Tibial artery (tissue), 4 donors: ENCODE measurements at places on chromosomes 1 and 21.

DNA sequence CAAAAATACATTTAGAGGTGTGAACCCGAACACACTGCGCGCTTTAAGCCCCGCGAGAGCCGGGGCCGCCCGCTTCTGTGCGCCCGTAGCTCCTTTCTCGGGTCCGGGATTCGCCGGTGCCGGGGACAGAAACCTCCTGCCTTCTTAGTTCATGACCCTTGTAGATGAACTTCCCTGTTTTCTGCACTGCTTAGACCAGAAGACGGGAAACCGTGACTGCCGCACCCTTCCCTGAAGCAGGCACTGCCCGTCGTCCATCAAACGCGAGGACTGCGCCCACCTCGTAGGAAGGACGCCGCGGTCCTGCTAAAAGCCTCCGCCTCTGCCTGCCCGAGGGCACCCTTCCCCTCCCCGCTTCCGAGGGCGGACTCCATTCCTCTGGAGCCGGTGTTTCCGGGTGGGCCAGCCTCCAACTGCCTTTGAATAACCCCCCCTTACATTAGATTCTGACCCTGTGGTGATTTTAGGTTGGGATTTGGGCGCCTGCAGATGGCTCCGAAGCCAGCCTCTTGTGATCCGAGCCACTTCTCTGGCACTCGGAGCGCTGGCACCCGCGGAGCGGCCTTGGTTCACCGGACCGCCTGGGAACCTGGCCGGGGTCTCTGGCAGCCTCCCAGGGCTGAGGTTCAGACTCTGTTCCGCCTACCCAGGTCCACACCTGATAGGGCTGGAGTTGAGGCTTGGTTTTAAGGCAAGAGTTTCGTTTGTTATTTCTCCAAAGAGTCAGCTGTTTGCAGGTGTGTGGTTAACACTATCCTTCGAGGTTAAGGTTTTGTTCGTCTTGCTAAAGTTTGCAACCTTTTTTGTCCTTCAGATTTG, 1.2 kb upstream of the PTTG1IP start:
- peak overlapping the region; percentile 97 for H3K27ac ChIP-seq
- H3K4me3 ChIP-seq: peak overlapping the region; percentile 93
- no peaks in the 10 kb centered on the region for H3K36me3 ChIP-seq
- H3K27me3 ChIP-seq: no peaks in the 10 kb centered on the region

DNA sequence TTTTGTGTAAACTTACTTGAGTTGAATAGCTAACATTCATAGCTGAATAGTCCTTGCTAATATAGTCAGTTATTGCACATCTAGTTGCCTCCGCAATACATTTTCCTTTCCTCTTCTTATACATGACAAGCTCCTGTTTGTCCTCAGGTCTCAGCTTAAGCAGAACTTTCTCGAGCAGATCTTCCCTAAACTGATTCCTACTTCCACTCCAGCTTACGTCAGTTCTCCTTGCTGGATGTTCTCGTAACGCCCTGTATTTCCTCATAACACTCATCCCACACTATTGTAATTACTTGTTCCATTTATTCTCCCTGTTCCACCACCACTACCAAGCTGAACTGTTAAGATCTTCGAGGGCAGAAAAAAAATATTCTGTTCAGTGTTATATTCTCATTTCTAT, 15.1 kb upstream of the OMA1 start:
- no peaks in the 10 kb centered on the region for H3K4me1 ChIP-seq
- no peak for DNase-seq
- H3K4me3 ChIP-seq: no peak overlapping the region
- H3K27ac ChIP-seq: no peak overlapping the region
- H3K36me3 ChIP-seq: no peaks in the 10 kb centered on the region

- no peak overlapping the region for H3K4me3 ChIP-seq
- H3K36me3 ChIP-seq: no peaks in the 10 kb centered on the region
- H3K4me1 ChIP-seq: no peaks in the 10 kb centered on the region
- no peaks in the 10 kb centered on the region for H3K27me3 ChIP-seq
- no peak overlapping the region for H3K27ac ChIP-seq
- DNase-seq: no peak
Measured at GRCh38 chr1:180636138-180636537, 4.3 kb downstream of the XPR1 start.

DNA sequence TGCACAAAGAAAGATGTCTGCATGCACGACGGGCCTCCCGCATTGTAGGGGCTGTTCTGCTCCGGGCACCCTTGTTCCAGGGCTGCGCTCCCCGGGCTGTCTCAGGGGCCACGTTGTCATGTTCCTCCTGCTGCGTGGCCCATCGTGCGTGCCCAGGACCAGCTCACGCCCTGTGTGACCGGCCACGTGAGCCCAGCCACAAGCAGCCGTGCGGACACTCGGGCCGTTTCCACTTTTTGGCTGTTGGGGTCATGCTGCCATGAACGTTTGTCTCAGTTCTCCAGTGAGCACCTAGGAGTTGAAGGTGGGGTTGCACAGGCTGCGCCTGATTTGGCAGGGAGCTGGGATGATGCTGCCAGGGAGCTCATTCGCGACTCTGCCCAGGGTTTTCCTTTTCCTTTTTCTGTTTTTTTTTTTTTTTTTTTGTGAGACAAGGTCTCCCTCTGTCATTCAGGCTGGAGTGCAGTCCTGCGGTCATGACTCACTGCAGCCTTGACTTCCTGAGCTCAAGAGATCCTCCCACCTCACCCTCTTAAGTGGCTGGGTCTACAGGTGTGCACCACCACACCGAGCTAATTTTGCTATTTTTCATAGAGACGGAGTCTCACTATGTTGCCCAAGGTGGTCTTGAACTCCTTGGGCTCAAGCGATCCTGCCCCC, 17.4 kb downstream of the PDXK start:
- peaks cover 13% of the 10 kb centered on the region for H3K36me3 ChIP-seq
- no peak for DNase-seq
- no peak overlapping the region for H3K4me3 ChIP-seq

- no peaks in the 10 kb centered on the region for H3K36me3 ChIP-seq
- H3K27me3 ChIP-seq: no peaks in the 10 kb centered on the region
- H3K4me3 ChIP-seq: no peak overlapping the region
- DNase-seq: no peak
- H3K4me1 ChIP-seq: no peaks in the 10 kb centered on the region
Measured at GRCh38 chr1:233627376-233627775, 13.5 kb downstream of the KCNK1 start.

DNA sequence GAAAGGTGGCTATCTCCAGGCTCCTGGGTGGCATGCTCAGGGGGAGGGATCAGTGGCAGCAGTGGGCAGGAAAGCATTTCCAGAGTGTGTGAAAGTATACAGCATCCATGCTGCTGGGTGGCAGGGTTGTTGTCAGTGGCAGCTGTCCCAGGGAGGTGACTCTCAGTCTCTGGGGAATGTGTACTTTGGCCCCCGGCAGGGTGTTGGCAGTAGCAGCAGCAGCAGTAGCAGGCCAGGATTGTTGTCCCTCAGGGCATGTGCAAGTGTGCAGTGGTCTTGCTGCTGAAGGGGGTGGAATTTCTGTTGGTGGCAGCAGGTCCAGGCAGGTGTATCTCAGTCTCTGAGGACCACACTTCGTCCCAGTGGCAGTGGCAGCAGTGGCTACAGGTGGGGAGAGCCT, 71.7 kb upstream of the GUCA2B start:
- no peaks in the 10 kb centered on the region for H3K36me3 ChIP-seq
- H3K4me3 ChIP-seq: no peak overlapping the region
- DNase-seq: no peak
- no peaks in the 10 kb centered on the region for H3K27me3 ChIP-seq
- no peaks in the 10 kb centered on the region for H3K4me1 ChIP-seq

- no peak overlapping the region for H3K4me3 ChIP-seq
- no peak overlapping the region for H3K27ac ChIP-seq
- DNase-seq: no peak
- no peaks in the 10 kb centered on the region for H3K36me3 ChIP-seq
Measured at GRCh38 chr21:42491328-42491727, 4.7 kb downstream of the RSPH1 start.

- no peaks in the 10 kb centered on the region for H3K4me1 ChIP-seq
- H3K27ac ChIP-seq: no peak overlapping the region
- no peak overlapping the region for H3K4me3 ChIP-seq
- H3K27me3 ChIP-seq: no peaks in the 10 kb centered on the region
- no peak for DNase-seq
Measured at GRCh38 chr1:90781534-90781933, 64.4 kb upstream of the BARHL2 start.

DNA sequence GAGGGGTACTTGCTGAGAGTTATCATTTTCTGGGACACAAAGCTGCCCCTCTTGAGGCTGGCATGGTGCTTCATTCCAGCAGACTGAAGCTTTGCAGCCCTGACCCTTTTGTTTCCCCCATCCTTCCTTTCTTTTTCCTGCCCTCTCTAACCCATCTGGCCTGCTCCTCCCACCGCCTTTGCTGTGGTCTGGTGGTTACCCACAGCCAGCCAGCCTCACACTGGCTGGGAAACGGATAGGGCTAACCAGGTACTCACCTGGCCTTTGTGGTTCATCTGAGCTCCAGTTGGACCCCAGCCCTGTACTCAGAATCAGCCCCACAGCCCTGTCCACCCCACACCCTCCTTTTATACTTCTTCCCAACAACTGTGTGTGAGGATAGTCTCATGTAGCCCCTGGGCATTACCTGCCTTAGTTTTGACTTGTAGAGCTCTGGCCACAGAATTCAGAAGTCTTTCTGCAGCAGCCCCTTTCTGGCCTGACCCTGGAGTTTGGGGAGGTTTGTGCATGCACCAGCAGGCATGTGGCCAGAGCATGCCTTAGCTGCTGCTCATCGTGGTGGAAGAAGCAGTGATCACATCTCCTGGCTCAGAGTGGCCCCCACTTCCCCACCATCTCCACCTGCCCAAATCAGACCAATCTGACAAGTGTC, 138.0 kb downstream of the TRABD2B start:
- DNase-seq: no peak
- no peak overlapping the region for H3K27ac ChIP-seq
- H3K4me3 ChIP-seq: no peak overlapping the region
- no peaks in the 10 kb centered on the region for H3K27me3 ChIP-seq

- H3K4me3 ChIP-seq: no peak overlapping the region
- peaks cover 3% of the 10 kb centered on the region for H3K4me1 ChIP-seq
- no peak for DNase-seq
- H3K36me3 ChIP-seq: no peaks in the 10 kb centered on the region
- no peak overlapping the region for H3K27ac ChIP-seq
Measured at GRCh38 chr1:173469656-173470055, 7.5 kb upstream of the PRDX6 start.

- no peaks in the 10 kb centered on the region for H3K27me3 ChIP-seq
- no peak overlapping the region for H3K27ac ChIP-seq
- H3K4me3 ChIP-seq: no peak overlapping the region
Measured at GRCh38 chr1:110223581-110223980, 13.5 kb downstream of the KCNC4 start.

DNA sequence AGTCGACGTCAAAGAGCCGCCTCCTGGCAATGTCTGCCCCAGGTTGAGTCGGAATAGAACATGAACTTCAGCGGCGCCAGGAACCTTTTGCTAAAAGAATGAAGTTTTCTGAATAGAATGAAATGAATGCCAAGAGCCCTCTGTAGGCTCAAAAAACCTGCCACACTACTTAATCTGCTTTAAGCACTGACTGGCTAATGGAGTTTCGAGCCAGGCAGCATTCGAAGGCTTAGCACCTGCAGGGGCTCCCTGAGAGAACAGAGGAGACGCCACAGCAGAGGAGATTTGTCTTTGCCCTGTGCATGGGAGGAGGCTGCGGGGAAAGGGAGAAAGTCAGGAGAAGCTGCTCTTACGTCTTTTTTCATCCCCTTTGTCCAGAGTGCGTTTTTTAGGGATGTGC, 641.7 kb downstream of the AJAP1 start:
- no peaks in the 10 kb centered on the region for H3K4me1 ChIP-seq
- H3K4me3 ChIP-seq: no peak overlapping the region
- no peak for DNase-seq
- no peaks in the 10 kb centered on the region for H3K36me3 ChIP-seq

DNA sequence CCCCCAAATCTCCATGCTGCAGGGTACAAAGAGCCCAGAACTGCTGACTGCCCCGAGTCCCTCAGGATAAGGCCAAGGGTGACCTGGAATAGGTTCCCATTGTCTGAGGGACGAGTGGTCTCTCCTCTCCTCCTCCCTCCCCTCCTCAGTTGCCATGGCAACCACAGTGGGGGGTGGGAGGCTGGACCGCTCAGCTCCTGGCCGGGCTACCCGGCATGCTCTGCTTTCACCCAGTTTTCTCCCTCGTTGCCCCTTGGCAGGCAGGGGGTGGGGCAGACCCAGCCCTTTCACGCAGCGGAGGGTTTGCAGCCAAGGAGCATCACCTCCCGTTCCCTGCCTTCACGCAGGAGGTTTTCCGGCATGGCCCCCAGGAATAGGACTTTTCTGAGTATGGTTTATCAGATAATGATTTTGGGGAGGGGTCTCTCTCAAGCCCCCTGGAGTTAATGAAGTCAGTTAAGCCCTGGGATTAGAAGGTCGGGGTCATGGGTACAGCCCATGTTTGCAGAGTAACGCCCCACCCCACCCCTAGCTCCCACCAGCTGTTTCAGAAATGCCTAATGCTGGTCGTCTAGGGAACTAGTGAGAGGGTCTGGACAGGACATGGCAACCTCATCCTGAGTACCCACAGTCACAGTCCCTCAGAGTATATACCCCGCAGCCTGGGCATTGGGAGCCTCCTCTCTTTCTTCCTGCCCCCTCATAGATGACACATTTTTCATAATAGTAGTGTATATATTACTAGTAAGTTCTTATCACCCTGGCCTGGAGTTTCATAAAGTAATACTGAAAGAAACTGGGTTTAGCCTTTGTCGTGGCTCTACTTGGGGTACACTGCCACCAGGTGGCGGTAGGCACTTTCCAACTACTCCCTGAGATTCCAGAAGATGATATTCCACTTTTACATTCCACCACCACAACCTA, 20.7 kb downstream of the C1QB start:
- no peak overlapping the region for H3K4me3 ChIP-seq
- no peaks in the 10 kb centered on the region for H3K4me1 ChIP-seq
- no peak overlapping the region for H3K27ac ChIP-seq
- H3K27me3 ChIP-seq: peaks cover 74% of the 10 kb centered on the region

DNA sequence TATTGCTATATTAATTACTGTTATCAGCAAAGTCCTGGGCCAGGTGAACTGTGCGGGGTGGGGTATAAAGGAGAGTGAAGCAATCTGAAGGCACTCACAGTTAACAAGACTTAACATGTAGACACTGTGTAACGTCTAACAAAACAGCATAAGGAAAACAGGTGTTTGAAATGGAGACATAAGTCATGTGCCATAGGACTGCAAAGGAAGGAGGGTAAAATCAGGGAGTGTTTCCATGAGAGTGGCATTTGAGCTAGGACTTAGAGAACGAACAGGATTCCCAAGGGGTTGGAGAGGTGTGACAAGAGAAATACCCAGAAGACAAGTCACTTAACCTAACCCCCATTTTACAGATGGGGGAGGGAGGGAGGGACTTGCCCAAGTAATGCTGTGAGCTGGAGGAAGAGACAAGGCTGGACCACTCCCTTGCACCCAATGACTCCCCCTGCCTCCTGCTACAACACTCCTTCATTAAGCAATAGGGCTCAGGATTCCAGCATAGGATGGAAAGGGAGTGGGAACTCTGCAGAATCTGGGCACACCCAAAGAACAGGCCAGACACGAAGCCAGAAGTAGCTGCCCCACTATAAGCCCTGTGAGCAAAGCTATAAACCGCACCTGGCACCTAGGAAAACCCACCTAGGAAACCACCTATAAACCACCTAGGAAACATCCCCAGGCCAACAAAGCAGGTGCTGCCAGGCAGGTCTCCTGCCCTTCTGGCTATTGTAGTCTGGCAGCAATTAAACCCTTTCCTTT, 6.6 kb downstream of the PEF1 start:
- H3K4me3 ChIP-seq: no peak overlapping the region
- H3K27me3 ChIP-seq: no peaks in the 10 kb centered on the region
- no peak overlapping the region for H3K27ac ChIP-seq
- DNase-seq: no peak

- H3K4me3 ChIP-seq: no peak overlapping the region
- no peak for DNase-seq
- H3K36me3 ChIP-seq: peaks cover 13% of the 10 kb centered on the region
- no peaks in the 10 kb centered on the region for H3K27me3 ChIP-seq
Measured at GRCh38 chr1:8378981-8379470, 61.1 kb downstream of the SLC45A1 start.
